ENCODE measurements at places on chromosomes 2 and 18.

GRCh38 chr2:57902578-57902977 is 144.0 kb upstream of the VRK2 start:
- no peak for DNase-seq

GRCh38 chr2:55009277-55010060 is 40.8 kb downstream of the RTN4 start:
- DNase-seq, result no peak

DNA sequence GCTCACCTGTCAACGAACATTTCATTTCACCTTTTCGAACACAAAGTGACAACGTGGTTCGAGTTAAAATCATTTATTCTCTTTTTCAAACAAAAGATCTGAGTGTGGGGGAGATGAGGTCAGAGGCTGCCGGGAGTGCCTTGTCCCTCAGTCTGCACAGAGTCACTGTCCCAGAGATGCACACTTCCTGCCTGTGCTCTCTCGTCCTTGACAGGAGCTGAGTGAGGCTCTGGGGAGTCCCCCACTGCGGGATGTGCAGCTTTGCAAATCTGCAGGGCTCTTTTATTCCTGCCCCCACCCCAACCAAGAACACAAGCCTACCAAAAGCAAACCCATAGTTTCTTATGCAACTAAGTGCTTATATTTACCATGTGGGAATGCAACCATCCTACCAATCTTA is 497.8 kb downstream of the EIPR1 start:
- no peak for DNase-seq

DNA sequence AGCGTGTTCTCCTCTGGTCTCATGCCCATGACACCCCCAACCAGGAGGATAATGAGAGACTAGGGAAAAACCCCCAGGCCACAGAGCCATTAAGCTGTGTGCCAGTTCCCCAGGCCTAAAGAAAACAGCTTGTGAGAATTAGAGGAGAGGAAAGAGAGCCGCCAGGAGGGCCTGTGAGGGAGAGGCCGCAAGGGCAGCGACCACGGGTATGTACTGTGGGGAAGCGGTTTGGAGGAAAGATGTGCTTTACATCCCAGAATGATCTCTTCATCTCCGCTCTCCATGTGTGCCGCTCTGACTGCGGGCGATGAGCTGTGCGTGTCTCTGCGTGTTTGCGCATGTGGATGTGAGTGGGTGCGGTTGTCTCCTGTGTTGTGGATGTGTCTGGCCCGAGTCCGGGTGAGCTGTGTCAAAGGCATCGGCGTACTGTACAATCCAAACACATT is 82.9 kb downstream of the DYSF start:
- DNase-seq, result peak; percentile 51

DNA sequence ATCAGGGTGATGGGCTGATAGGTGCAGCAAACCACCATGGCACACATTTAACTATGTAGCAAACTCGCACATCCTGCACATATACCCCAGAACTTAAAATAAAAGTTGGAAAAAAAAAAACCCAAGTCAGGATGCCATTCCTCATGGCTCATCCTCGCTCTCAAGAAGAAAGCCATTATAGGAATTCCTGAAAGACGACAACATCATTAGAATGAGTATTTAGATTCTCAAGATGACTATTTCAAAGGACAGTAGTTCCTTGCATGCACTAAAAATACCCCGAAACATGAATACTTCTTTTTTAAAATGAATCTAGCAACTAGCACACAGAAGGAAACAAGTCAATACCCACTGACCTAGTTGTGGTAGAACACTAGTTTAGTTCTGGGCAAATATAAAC is 285.8 kb upstream of the REV1 start:
- DNase-seq, result no peak

GRCh38 chr2:68253219-68254068 is 1.1 kb upstream of the PPP3R1 start:
- no peak for DNase-seq

GRCh38 chr2:46325182-46325928 is 28.1 kb downstream of the EPAS1 start:
- no peak for DNase-seq

- DNase-seq, result no peak
Observed at GRCh38 chr2:136255127-136255526, 137.2 kb upstream of the CXCR4 start.

DNA sequence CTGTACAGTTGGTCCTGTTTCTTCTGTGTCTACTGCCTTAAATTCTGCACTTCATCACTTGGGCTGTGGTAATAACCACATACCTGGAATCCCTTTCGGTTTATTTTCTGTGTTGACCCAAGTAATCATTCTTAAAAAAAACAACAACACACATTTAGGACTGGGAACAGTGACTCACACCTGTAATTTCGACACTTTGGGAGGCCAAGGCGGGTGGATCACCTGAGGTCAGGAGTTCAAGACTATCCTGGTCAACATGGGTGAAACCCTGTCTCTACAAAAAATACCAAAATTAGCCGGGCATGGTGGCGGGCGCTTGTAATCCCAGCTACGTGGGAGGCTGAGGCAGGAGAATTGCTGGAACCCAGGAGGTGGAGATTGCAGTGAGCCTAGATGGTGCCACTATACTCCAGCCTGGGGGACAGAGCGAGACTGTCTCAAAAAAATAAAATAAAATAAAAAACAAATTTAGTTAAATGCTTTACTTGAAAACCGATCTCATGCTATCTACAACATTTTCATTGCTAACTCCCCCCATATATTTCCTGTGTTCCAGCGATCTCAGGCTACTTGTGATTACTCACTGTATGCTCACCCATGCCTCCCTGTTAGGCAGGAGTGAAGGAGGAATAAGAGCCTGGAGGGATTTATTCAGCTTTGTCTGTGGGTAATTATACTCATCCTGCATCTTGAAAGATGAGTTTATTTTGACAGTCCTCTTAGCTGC is 18.2 kb downstream of the ACSL3 start:
- DNase-seq, result no peak

DNA sequence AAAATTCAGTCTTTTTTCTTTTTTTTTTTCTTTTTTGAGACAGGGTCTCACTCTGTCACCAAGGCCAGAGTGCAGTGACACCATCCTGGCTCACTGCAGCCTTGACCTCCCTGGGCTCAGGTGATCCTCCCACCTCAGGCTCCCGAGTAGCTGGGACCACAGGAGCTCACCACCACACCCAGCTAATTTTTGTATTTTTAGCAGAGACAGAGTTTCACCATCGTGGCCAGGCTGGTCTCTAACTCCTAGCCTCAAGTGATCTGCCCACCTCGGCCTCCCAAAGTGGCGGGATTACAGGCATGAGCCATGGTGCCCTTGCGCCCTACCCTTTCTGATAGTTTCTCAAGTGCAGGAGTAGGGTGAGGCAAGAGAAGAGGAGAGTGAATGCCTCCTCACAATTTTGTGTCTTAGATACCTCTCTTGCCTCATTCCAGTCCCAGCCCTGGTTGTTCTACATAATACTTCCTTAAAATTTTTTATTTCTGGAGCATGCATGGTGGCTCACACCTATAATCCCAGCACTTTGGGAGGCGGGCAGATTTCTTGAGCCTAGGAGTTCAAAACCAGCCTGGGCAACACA is 68.2 kb upstream of the CAB39 start:
- DNase-seq, result no peak

Measured in RWPE2 (cell line).